Testis (tissue), 5 donors: ENCODE measurements at places on chromosomes 13 and 19. TPM values are rescaled to one million over a fixed set of nuclear protein-coding genes. Genes with fewer than 3 reads are reported as not detected.

TYROBP gene
- polyA plus RNA-seq = 77.5 TPM

DLEU7 gene
- polyA plus RNA-seq = 0.47 TPM

ADPRHL1 gene
- polyA plus RNA-seq = 6.2 TPM

HAUS8 gene
- 29.7 TPM for polyA plus RNA-seq

PCSK4 gene
- polyA plus RNA-seq = 179 TPM

MAP4K1 gene
- polyA plus RNA-seq = 8.3 TPM
